ENCODE measurements at places on chromosomes 7 and 10.

- peaks cover 11% of the 10 kb centered on the region for H3K27me3 ChIP-seq
- no peak for DNase-seq
- peaks cover 11% of the 10 kb centered on the region for H3K4me1 ChIP-seq
- no peak overlapping the region for H3K4me3 ChIP-seq
- H3K36me3 ChIP-seq, result peaks cover 2% of the 10 kb centered on the region
Measured at GRCh38 chr10:23371073-23371472, 26.5 kb upstream of the C10orf67 start.

GRCh38 chr10:2610946-2611345 lies 456.4 kb upstream of the PFKP start:
- H3K4me1 ChIP-seq, result no peaks in the 10 kb centered on the region
- no peaks in the 10 kb centered on the region for H3K36me3 ChIP-seq
- no peak overlapping the region for H3K4me3 ChIP-seq
- no peak for DNase-seq
- H3K27ac ChIP-seq, result no peak overlapping the region

DNA sequence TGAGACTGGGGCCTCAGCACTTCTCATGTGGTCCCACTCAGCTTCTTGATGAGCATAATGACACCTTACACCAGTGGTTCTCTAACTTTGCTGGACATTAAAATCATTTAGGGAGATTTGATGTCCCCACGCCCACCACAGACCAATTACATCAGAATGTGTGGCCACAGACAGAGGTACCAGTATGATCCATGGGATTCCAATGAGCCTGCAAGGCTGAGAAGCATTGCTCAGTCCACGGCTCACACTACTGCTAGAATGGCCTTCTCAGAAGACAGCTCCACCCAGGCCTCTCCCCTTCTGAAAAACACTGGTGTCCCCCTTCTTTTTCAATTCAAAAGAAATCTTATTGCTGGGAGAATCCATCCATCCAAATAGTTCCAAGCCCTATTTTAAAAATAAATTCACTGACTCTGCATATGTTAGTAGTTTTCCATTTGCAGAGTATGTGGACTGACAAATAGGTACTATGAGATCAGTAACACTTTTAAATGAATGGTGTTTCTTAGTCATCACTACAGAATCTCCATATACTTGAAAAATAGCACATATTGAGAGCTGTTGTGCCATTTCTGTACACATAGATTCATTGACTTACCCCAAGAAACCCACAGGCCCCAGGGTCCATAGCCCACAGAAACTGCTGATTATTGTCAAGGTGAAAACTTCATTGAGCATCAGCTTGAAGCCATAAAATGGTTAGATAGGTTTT lies 34.5 kb upstream of the TECTB start:
- H3K4me1 ChIP-seq, result no peaks in the 10 kb centered on the region
- no peak for DNase-seq
- H3K36me3 ChIP-seq, result no peaks in the 10 kb centered on the region
- no peak overlapping the region for H3K4me3 ChIP-seq

- DNase-seq, result no peak
- H3K27ac ChIP-seq, result no peak overlapping the region
- no peaks in the 10 kb centered on the region for H3K36me3 ChIP-seq
- H3K4me1 ChIP-seq, result no peaks in the 10 kb centered on the region
- no peaks in the 10 kb centered on the region for H3K27me3 ChIP-seq
Measured at GRCh38 chr10:131568866-131569265, 257.3 kb upstream of the TCERG1L start.

DNA sequence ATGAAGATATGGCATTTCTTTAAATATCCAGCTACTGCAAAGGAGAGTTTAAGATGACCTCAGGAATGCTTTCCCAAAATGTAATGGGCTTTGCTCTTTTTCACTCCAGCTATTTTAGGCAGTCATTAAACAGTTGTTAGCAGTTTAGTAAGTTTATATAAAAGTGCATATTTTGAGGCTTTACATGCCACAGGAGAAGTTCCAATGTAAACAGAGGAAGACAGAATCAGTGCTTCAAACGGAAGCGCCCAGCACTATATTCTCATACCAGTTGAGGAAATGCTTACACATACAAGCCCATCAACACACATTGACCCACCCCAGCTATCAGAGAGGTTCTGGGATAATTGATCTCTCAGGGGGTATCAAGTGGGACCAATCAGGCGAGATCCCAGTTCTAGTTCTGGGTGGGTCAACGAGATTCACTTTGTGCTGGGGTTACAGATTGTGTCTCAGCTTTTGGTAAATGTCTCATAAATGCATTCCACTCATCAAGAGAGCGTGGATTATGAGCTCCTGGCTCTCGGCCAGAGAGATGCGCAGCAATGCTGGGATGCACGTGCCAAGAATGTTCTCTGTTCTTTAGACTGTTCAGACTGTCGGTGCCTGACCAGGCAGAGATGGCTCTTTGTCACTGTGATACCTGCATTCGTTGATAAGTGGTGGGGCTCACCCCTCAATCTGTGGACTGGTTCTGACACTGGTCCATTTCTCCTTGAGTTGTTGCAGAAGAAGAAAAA lies 55.0 kb downstream of the CACNB2 start:
- no peaks in the 10 kb centered on the region for H3K4me1 ChIP-seq
- no peaks in the 10 kb centered on the region for H3K36me3 ChIP-seq
- H3K27ac ChIP-seq, result no peak overlapping the region
- H3K4me3 ChIP-seq, result no peak overlapping the region

GRCh38 chr10:64288404-64288803 lies 767.2 kb downstream of the REEP3 start:
- H3K4me1 ChIP-seq, result no peaks in the 10 kb centered on the region
- no peak overlapping the region for H3K4me3 ChIP-seq
- no peak for DNase-seq

DNA sequence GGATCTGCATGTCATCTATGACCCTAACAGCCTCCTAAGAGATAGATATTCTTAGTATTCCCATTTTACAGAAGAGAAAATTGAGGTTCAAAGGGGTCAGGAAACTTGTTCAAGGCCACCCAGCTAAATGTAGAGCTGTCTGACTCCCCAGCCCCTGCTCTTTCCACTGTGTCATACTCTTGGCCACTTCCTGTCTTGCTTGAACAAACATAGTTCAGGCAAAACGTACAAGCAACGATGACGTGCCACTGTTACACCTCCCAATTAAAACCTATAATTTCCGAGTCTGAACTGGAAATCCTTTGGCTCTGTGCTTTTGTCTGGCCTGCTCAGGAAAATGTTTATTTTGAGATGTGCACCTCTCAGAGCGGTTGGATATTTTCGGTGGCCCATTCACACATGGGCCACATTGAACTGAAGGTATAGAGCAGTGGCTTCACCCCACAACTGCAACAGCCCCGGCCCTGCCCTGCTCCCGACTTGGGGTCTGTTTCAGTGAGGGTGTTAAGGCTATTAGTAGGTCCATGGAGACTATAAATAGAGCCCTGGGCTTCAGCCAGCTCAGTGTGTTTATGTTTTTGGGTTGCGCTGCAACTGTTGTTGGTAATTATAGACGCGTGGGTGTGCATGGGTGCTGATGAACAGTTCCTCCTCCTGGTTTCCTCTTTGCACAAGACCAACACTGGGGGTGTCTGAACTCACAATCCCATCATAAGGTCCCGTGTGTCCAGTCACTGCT lies 172.3 kb upstream of the ADO start:
- no peaks in the 10 kb centered on the region for H3K27me3 ChIP-seq
- H3K4me3 ChIP-seq, result peak overlapping the region; percentile 83
- peak; percentile 65 for DNase-seq
- peaks cover 2% of the 10 kb centered on the region for H3K36me3 ChIP-seq
- H3K27ac ChIP-seq, result peak overlapping the region; percentile 99

DNA sequence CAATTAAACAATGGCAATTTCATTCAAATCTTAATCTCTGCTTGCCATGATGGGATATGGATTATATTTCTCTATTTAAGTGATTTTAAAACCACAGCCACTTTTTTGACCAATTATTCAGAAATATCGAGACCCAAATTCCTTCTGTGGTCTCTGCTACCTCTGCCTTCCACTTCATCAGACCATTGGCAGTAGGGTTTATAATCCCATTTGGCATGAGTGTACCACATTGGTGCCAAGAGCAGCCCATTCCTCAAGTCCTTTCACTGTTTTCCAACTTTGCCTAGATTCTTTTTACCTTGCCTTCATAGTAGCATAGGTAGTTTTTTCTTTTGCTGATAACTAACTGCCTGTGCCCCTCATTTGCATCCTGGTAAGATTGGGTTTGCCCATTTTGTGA lies 319.9 kb downstream of the ARL4A start:
- H3K27me3 ChIP-seq, result peaks cover 5% of the 10 kb centered on the region
- H3K4me3 ChIP-seq, result no peak overlapping the region
- H3K4me1 ChIP-seq, result no peaks in the 10 kb centered on the region
- no peak for DNase-seq
- H3K36me3 ChIP-seq, result peaks cover 2% of the 10 kb centered on the region

DNA sequence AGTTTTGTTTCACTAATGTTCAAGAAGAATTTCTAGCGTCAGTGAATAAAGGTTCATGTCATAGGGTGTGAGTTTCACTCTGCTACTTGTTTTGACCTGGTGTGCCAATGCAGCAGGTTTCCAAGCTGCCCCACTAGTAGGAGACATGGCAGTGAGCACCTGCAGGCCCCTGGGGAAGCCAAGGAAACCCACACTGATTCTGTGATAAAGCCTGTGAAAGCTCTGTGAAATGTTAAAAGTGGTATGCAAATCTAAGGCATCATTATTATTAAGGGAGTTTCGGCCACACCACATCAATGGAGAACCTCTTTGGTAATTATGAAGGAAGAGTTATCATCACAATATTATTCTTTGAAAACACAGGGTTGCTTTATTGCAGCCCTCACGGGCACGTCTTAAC lies 46.4 kb downstream of the ABCB5 start:
- no peak overlapping the region for H3K27ac ChIP-seq
- H3K27me3 ChIP-seq, result peaks cover 6% of the 10 kb centered on the region
- no peak for DNase-seq
- no peak overlapping the region for H3K4me3 ChIP-seq
- H3K36me3 ChIP-seq, result no peaks in the 10 kb centered on the region

DNA sequence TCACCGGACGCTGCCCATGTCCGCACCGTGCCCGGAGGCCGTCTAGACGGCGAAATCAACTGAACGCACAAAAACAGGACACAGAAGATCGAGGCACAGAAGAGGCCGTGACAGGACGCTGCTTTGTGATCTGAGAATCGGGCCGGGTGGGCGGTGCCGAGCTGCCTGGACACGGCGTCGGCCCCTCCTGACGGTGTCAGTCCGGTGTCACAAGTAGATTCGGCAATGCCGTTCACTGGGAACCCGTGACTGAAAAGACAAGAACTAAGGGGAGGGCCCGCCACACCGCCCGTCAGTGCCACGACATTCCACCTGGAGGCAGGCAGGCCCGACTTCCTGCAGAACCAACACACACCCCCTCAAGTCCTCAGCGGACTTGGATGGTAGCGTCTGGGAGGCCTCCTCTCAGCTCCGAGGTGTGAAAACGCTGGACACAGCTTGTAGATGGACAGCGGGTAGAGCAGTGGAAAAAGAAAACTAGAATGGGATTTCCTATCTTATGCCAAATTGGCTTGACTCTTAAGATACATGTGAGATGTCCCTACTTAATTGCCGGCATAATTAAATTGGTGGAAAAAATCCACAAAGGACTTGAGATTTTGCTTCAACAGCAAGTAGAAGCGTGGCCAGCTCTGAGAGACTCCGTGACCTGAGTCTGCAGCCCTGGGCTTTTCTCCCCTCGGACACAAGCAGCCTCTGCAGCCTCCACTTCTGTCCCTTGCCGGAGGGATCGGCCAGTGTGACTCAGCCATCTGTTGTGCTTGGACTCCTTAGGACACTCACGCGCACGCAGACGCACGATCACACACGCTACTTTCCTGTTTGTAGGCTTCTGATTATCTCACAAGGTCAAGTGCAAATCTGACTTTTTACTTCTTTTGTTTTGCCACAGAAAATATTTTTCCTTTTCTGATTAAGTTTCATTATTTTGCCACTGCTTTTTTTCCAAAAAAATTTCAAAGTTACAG lies 269.0 kb downstream of the DIP2C start:
- DNase-seq, result no peak
- H3K4me3 ChIP-seq, result no peak overlapping the region
- H3K36me3 ChIP-seq, result no peaks in the 10 kb centered on the region
- peaks cover 4% of the 10 kb centered on the region for H3K27me3 ChIP-seq
- H3K27ac ChIP-seq, result no peak overlapping the region

DNA sequence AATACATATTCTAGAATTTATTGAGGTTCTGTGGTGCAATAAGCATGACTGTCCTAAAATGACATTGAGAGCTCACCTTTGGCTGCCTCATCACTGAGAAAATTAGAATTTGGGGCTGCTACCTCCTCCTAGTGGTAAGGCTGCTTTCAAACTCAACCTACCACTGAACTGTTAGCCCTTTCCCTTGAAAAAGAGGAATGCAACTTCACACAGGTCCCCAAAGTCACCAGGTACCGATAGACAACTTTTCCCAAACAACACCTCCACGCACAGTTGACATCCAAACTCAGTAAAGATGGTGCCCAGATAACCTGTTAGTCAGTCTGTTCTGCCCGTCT lies 75.9 kb upstream of the SCIN start:
- no peak for DNase-seq
- no peaks in the 10 kb centered on the region for H3K36me3 ChIP-seq
- H3K4me1 ChIP-seq, result no peaks in the 10 kb centered on the region
- H3K27me3 ChIP-seq, result peaks cover 4% of the 10 kb centered on the region

GRCh38 chr7:131357282-131357880 lies 29.7 kb downstream of the MKLN1 start:
- H3K27me3 ChIP-seq, result no peaks in the 10 kb centered on the region
- peak overlapping the region; percentile 19 for H3K27ac ChIP-seq
- peaks cover 48% of the 10 kb centered on the region for H3K4me1 ChIP-seq

GRCh38 chr10:43524434-43525247 lies 49.8 kb downstream of the ZNF239 start:
- peaks cover 17% of the 10 kb centered on the region for H3K36me3 ChIP-seq
- no peak overlapping the region for H3K4me3 ChIP-seq
- DNase-seq, result no peak
- no peaks in the 10 kb centered on the region for H3K4me1 ChIP-seq

DNA sequence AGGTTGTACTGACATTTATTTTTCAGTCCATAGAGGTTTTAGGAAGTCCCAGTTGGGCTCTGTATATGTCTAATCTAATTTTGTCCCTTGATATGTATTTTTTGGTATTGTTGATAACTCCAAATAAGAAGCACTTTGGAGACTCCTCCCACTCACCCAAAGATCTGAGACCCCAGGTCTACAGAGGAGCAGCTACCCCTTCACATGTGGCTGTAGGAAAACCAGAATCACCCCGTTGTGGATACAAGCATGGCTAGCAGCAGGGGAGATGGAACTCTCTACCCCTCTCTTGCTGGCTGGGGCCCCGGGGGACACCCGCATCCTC lies 9.4 kb downstream of the HHEX start:
- peak overlapping the region; percentile 83 for H3K4me3 ChIP-seq
- DNase-seq, result no peak
- peak overlapping the region; percentile 62 for H3K27ac ChIP-seq
- peaks cover 9% of the 10 kb centered on the region for H3K36me3 ChIP-seq
- peaks cover 38% of the 10 kb centered on the region for H3K4me1 ChIP-seq
- H3K27me3 ChIP-seq, result no peaks in the 10 kb centered on the region

- H3K27me3 ChIP-seq, result no peaks in the 10 kb centered on the region
- no peak overlapping the region for H3K4me3 ChIP-seq
- H3K36me3 ChIP-seq, result no peaks in the 10 kb centered on the region
- DNase-seq, result no peak
- no peak overlapping the region for H3K27ac ChIP-seq
Measured at GRCh38 chr7:90592033-90592432, 4.1 kb upstream of the CDK14 start.

- peak overlapping the region; percentile 18 for H3K4me3 ChIP-seq
- peaks cover 17% of the 10 kb centered on the region for H3K4me1 ChIP-seq
- peaks cover 44% of the 10 kb centered on the region for H3K27me3 ChIP-seq
- no peaks in the 10 kb centered on the region for H3K36me3 ChIP-seq
- peak overlapping the region; percentile 22 for H3K27ac ChIP-seq
Measured at GRCh38 chr10:101133489-101134298, 2.6 kb downstream of the TLX1 start.

Data from memory B cell (primary cell).